HT-29 (cell line): ENCODE measurements at places on chromosomes 1 and 21. TPM values are rescaled to one million over a fixed set of nuclear protein-coding genes. Genes with fewer than 3 reads are reported as not detected.
A peak's percentile ranks its signal among the peaks of the same experiment; 100 is the strongest.

Gene VSIG8
- total RNA-seq, result 0.13 and 0.44 TPM in 2 replicates

Gene KRTAP19-3
- total RNA-seq, result not detected in 2 replicates

DNA sequence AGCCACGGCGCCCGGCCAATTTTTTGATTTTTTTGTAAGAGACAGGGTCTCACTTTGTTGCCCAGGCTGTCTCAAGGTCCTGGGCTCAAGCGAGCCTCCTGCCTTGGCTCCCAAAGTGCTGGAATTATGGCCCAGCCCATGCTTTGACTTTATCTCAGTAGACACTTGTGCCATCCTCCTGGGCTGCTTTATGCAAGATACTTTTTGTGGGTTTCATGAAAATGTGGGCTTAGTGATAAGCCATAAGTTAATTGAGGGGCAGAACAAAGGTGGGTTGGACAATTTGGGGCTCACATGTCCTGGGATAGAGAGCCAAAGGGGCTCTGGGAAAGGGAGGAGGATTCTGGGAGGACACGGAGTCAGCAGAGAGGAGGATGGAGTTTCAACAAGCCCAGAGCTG lies 22.0 kb downstream of the ALPL start:
- DNase-seq, result no peak

DNA sequence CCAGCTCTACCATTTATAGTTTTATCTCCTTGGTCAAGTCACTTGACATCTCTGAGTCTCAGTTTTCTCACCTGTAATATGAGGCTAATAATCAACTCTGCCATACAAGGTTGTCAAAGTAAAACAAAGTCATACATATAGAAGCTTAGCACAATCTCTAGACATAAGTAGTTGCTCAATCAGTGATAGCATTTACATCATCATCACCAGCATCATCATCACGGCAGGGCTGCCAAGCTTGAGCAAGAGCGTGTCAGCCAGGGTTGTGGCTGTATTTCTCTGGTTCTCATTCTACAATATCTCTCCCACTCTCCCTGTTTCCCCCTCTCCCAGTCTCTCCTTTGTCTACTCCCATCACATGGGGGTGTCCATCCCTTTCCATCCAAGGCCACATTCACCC lies 41.7 kb upstream of the COA6 start:
- DNase-seq, result no peak

- DNase-seq, result no peak
These were observed 849.8 kb downstream of the USP25 start for GRCh38 chr21:16579538-16579937.

DNA sequence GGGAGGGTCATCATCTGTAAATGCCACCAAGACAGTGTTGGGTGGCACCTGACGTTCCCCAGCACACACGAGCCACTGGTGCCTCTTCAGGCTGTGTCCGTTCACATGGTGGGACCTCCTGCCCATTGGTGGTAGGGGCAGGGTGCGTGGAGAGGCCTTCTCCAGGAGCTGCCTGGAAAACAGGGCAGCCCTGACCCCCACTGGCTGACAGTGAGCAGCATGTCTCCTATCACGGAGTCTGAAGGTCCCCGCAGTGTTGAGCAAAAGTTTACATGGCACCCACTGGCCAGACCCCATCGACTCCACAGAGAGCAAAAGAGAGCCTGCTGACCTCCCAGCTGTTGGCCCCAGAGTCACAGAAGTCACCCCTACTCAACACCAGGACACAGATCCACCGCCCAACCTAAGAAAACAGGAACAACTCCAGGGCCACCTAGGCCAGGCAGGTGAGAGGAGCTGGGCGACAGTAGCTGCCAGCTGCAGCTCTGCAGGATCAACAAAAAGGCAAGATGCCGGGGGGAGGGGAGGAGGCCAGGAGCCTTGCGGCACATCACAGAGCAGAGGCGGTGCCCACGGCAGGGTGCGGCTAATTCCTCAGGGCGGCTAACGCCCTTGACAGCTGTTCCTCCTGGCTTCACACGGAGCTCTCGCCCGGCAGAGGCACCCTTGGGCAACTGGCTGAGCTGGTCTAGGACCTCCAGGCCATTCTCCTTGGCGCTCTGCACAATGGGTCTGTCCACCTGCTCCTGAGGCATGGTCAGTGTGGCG lies 14.4 kb upstream of the IFI6 start:
- DNase-seq, result peak; percentile 82

DNA sequence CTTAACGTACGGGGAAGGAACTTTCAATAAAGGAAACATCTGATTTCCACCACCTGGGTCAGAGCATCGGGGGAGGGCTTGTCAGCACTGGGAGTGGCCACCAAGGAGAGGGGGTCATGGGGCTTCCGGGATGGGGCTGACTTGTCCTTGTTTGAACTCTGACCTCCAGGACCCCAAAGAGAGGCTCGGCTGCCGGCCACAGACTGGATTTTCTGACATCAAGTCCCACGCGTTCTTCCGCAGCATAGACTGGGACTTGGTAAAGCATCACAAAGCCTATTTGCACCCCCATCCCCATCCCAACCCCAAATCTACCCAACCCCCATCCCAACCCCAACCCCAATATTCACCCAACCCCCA lies 19.5 kb downstream of the FAAP20 start:
- no peak for DNase-seq

GRCh38 chr1:112998592-112999235 lies 42.7 kb upstream of the SLC16A1 start:
- DNase-seq, result peak; percentile 36
